Upper lobe of left lung (tissue), 6 donors: ENCODE measurements at places on chromosomes 1 and 21. TPM values are rescaled to one million over a fixed set of nuclear protein-coding genes. Genes with fewer than 3 reads are reported as not detected.

Gene ZNF697
- 5.9 TPM for total RNA-seq

Gene SV2A
- total RNA-seq, result 1.6 TPM

GRCh38 chr1:21149430-21149854 lies 27.3 kb downstream of the EIF4G3 start:
- DNase-seq, result peak; percentile 26
- H3K36me3 ChIP-seq, result no peaks in the 10 kb centered on the region
- H3K27ac ChIP-seq, result peak overlapping the region; percentile 33
- H3K4me1 ChIP-seq, result peaks cover 10% of the 10 kb centered on the region

- no peak overlapping the region for H3K4me3 ChIP-seq
- no peak for DNase-seq
- H3K36me3 ChIP-seq, result no peaks in the 10 kb centered on the region
- H3K27ac ChIP-seq, result no peak overlapping the region
- no peaks in the 10 kb centered on the region for H3K4me1 ChIP-seq
- no peaks in the 10 kb centered on the region for H3K27me3 ChIP-seq
These were observed 328.6 kb upstream of the C1orf87 start for GRCh38 chr1:60402216-60402615.

DNA sequence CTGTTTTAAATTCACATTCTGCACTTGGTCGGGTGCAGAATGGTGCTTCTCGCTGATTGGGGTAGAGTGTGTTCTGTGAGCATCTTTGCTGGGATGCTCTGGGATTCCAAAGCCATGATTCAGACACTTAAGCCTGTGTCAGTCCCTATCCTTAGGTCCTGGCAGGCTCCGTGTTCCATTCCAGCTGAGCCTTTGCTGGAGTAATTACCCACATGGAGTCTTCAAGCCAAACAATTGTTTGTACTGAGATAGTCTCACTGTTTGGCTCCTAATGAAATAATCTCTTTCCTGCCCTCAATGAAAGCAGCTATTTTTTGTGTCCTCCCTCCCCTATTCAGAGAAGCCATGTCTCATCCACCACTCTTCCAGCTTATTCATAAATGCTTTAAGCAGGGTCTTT lies 18.7 kb downstream of the SMAP2 start:
- peaks cover 58% of the 10 kb centered on the region for H3K4me1 ChIP-seq
- H3K27me3 ChIP-seq, result no peaks in the 10 kb centered on the region
- H3K36me3 ChIP-seq, result no peaks in the 10 kb centered on the region

DNA sequence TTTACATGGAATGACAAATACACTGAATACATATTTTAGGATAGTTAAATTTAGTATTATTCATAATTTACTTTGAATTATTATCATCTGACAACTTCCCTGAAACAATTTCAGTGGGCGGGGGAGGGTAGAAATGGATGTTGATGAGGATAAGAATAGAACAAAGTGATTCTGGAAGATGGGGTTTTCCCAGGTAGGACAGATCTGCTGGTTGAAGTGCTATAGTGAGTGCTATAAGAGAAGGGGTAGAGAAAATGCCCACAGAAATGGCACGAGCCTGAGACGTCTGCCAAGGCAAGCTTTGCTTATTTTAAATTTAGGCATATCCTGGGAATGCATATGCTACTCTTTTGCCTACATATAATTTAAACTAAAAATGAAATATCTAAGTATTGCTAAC lies 3.2 kb downstream of the CFH start:
- H3K4me3 ChIP-seq, result no peak overlapping the region
- no peak for DNase-seq
- H3K36me3 ChIP-seq, result no peaks in the 10 kb centered on the region
- H3K27me3 ChIP-seq, result no peaks in the 10 kb centered on the region

DNA sequence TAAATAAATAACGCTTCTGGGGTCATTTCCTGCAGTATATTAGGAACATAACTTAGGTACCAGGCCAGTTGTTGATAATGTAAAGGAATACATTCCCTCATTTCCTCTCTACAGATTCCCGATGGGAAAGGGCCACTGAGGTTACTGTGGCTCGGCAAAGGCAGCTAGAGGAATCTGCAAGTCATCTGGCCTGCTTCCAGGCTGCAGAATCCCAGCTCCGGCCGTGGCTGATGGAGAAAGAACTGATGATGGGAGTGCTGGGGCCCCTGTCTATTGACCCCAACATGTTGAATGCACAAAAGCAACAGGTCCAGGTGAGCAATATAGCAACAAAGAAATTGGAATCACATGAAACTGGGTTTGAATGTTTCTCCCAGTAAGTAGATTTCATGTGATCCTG lies 109.6 kb upstream of the BMP8A start:
- H3K4me3 ChIP-seq, result no peak overlapping the region
- H3K27me3 ChIP-seq, result no peaks in the 10 kb centered on the region
- H3K36me3 ChIP-seq, result peaks cover 97% of the 10 kb centered on the region
- no peak overlapping the region for H3K27ac ChIP-seq
- DNase-seq, result no peak

GRCh38 chr1:234955107-234955731 lies 173.4 kb downstream of the TOMM20 start:
- peaks cover 50% of the 10 kb centered on the region for H3K4me1 ChIP-seq
- no peak overlapping the region for H3K4me3 ChIP-seq
- H3K27me3 ChIP-seq, result no peaks in the 10 kb centered on the region
- DNase-seq, result no peak

DNA sequence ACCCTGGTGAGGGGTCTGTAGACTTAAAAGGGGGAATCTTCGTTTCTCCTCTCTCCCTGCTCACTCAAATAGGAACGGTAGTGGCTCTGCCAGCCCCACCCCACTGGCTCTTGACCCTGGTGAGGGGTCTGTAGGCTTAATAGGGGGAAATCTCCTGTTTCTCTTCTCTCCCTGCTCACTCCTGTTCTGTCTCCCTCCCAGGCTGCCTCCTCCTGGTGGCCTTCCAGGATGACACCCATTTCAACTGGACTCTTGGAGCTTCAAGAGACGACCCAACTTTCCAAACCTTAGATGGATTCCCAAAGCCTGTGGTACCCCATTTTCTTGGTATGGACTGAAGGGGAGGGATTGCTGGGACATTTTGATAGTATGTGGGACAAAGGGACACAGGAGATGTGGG lies 1.4 kb upstream of the EPHB2 start:
- H3K27ac ChIP-seq, result no peak overlapping the region
- no peak for DNase-seq
- H3K27me3 ChIP-seq, result peaks cover 9% of the 10 kb centered on the region
- H3K4me3 ChIP-seq, result no peak overlapping the region
- H3K36me3 ChIP-seq, result no peaks in the 10 kb centered on the region

DNA sequence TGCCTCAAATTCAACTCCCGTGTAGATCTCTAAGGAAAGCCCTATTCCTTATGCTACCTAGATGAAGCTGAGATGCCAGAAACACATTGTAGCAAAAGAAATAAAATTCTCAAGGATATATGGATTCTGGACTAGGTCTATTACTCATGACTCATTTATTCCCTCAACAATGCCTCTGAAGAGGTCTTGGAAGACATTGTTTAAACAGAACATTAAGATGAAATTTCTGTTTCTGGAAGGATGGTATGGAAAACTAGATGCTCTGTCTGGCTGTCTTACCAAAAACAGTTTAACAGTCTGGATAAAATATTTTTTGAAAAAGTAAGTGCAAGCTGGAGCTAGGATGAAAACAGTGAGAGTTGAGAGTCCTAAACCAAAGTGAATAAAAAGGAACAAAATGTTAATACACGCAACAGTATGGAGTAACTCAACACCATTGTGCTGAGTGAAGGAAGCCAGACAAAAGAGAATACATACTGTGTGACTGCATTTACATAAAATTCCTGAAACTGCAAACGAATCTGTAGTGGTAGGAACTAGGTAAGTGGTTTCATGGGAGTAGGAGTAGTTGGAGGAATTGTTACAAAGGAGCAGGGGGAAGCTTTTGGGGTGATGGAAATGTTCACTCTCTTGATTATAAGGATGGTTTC lies 59.3 kb upstream of the GNG12 start:
- DNase-seq, result no peak
- no peak overlapping the region for H3K27ac ChIP-seq
- H3K4me3 ChIP-seq, result no peak overlapping the region
